ENCODE measurements at places on chromosomes 6 and 20.

DNA sequence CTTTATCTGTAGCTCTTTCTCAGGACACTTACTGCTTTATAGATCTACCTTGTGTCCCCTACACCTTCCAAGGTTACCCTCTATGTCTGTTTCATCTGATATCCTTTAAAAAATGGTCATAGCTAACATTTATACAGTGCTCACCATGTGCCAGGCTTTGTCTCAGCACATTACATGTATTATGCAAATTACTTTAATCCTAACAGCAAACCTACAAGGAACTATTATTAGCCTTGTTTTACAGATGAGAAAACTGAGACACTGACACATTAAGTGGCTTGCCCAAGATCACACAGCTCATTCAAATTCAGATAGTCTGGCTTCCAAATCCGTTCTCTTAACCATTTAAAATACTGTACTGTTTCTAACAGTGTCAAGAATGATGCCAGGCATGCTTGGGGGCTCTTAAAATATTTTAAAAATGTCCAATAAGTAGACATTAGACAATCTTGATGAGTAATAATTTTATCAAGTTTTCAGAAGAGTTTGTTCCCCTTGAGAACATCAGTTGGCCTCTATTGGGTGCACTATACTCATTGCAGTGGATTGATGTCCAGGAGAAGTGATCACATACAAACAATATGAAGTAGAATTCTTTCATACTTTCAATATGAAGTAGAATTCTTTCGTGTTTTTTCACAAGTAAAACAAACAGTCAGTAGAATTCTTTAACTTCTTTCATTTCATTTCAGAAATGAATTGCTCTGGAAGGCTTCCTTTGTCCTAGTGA is 69.6 kb downstream of the DNAH8 start:
- DNase-seq: no peak

DNA sequence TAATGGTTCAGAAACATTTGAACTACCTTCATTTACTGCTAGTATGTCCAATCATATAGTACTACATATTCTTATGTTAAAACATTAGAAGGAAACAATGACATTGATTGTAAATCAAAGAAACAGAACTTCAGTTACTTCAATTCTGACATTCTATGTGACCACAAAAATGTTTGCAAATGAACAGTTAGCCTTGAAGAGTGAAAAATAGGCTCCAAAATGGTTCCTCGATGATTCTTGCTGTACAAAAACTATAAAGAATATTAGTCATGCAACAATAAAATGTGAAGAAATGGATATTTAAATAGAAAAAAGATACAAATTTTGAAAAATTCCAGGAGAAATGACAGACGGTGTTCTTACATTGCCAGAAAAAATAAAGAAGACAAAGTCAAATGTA is 686.9 kb downstream of the BCKDHB start:
- DNase-seq: no peak

DNA sequence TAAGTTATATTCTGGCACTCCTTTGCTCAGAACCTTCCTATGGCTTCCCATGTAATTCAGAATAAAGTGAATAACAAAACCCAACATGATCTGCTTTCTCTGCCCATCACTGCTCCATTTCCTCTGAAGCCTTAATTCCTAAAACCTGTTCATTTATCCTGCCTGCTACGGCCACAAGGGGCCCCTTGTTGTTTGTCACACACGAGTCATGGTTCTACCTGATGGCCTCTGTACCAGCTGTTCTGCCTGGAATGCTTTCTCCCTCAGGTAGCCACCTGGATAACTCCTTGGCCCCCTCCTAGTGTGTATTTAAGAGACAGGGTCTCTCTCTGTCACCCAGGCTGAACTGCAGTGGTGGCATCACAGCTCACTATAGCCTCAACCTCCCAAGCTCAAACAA is 26.8 kb downstream of the ERGIC3 start:
- no peak for DNase-seq

DNA sequence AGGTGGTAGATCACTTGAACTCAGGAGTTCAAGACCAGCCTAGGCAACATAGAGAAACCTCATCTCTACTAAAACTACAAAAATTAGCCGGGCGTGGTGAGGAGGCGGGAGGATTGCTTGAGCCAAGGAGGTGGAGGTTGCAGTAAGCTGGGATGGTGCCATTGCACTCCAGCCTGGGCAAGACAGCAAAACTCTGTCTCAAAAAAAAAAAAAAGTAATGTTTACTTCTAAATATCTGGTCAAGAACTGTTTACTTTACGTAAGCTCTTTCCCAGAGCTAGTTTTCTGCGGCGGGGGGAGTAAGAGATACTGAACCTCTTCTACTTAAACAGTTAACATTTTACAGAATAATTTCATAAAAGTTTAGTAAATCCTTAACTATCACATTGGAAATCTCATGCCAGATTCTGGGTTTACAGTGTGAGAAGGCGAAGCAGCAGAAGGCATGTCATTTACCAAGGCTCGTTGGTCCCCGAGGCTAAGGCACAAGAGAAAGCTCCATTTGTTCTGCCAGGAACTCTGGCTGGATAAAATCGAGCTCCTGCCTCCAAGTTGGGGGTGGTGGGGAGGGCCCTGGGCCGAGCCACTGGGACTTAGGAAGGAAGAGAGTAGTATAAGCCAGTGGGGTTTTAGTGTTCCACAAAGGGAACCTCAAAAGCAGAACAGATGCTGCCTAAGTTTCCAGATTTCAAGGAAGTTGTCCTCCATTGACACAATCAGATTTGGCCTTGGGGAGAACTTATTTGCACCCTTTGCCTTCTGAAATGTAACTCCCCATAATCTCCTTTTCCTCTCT is 41.7 kb downstream of the ARFGEF2 start:
- DNase-seq: no peak

Measured in activated CD4-positive, alpha-beta T cell treated with anti-CD3 and anti-CD28 coated beads for 48 hours (primary cell).